ENCODE measurements at places on chromosomes 5 and 9. TPM values are rescaled to one million over a fixed set of nuclear protein-coding genes. Genes with fewer than 3 reads are reported as not detected.
A peak's percentile ranks its signal among the peaks of the same experiment; 100 is the strongest.

DNA sequence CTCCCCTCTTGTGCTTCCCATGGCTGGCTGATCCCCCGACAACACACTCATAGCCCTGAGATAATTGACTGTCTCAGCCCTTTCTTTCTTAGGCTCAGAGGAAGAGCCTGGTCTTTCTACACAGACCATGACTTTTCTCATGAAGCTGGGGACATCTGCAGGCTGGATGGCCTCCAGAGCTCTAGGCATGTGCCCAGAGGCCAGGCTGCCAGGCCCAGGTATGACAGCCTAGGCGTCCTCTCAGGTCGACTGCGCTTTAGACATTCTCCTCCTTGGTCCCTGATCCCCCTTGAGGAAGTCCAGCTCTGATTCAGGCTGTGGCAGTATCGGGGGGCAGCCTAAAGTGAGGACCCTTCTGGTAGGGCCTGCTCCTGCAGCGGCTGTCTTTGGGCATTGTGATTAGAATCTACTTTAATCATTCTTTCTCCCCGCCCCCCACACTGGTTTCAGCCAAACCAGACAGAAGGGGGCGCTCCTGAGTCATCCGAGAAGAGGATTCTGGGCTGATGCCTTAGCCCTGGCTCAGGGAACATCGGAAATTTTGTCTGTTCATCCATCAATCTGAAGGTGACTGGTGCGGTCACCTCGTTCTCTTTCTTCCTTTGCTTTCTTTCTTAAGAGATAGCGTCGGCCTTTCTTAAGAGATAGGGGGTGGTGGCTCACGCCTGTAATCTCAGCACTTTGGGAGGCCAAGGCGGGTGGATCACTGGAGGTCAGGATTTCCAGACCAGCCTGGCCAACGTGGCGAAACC lies 66.5 kb upstream of the HSPA9 start:
- peak; percentile 34 for DNase-seq

The CARD6 gene
- total RNA-seq, result 0.50 TPM

GRCh38 chr5:31935496-31936369 lies 238.4 kb downstream of the GOLPH3 start:
- DNase-seq, result no peak

The WDR70 gene
- total RNA-seq, result 38.4 TPM

DNA sequence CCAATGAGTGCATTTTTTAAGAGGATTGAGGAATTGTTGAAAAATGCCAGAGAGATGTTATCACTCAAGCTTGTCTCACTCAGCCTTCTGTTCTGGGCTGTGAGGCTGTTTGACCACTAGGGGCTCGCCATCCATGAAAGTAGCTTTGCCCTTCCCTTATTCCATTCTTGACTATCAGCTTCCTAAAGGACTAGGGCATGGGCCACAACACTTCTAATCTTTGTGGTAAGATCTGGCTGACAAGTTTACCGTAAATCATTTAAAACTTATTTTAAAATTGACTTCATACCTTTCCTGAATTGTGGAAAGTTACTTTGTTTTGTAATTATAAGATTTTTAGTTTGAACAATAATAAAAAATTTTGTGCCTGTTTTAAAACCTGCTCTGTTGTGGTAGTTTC lies 49.5 kb downstream of the TJP2 start:
- peak; percentile 53 for DNase-seq

- DNase-seq, result no peak
Observed at GRCh38 chr5:136814619-136815378, 449.5 kb upstream of the TRPC7 start.

DNA sequence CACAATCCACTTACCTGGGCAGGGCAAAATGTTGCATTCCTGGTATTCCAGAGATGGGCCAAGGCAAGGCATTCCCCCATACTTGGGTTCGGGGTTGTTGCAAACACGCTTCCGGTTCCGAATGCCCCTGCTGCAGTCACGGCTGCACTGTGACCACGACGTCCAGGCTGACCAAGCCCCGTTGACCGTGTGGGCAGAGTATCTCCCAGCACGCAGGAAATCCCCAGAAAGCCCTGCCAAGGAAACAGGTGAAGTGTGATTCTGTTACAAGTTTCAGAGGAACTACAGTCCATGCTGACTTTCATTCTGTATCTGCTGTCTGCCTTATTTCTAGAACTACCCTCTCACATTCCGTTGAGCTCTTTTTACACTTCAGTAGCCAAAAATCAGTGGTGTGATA lies 483.0 kb downstream of the SEMA5A start:
- DNase-seq, result no peak

DNA sequence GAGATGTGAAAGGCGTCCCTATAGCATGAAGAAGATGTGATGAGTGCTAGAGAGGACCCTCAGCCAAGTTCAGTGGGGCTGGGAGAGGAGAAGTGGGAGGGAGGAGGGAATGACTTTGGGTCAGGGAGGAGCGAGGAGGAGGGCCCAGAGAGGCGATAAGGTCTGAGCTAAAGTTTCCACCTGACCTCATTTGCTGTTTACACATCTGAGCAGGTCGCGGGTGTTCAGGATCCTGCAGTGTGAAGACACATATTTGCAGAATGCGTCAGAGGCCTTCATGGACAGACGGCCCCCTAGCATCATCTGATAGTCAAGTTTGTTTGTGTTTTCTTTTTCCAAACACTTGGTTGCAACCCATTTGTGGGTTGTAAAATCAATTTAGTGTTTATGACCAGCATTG lies 18.9 kb upstream of the IGFBPL1 start:
- DNase-seq, result no peak

GRCh38 chr5:36741128-36741527 lies 134.7 kb downstream of the SLC1A3 start:
- no peak for DNase-seq

DNA sequence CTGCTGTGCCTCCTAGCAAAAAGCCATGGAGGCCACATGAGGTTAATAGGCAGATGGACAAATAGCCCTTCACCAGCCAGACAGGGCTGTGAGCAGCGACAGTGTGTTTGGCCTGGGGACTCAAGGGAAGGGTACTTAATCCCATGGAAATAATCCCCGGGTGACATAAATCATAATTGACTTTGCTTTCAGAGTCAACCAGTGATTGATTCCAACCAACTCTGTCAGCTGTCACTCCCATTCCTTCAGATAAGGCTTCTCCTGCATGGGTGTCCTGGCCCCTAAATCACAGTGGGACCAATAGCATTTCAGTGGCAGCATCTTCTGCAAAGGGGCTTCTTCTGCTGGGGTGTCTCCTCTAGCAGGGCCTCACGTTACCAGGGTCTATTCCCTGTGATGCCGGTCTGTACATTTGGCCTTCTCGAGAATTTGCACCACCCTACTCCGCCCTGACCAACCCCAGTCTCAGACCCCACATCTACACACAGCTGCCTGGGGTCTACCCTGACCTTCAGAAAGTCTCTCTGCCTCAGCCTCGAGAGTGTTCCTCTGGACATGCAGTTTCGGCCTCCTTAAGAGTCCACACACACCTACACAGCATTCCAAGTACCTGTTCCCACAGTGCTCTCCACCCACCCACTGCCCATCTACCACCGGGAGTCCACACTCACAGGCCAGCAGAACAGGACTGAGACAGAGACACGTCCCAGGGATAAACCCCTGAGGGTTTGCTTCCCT lies 3.7 kb downstream of the CLTB start:
- no peak for DNase-seq

The SPINK4 gene
- total RNA-seq, result not detected

The CD274 gene
- total RNA-seq, result not detected

The CTSV gene
- total RNA-seq, result 113 TPM

- DNase-seq, result no peak
Observed at GRCh38 chr9:116423149-116423548, 264.0 kb upstream of the TRIM32 start.

The ACOT12 gene
- total RNA-seq, result 0.33 TPM

GRCh38 chr5:164203581-164204225 lies 698.3 kb downstream of the MAT2B start:
- no peak for DNase-seq

DNA sequence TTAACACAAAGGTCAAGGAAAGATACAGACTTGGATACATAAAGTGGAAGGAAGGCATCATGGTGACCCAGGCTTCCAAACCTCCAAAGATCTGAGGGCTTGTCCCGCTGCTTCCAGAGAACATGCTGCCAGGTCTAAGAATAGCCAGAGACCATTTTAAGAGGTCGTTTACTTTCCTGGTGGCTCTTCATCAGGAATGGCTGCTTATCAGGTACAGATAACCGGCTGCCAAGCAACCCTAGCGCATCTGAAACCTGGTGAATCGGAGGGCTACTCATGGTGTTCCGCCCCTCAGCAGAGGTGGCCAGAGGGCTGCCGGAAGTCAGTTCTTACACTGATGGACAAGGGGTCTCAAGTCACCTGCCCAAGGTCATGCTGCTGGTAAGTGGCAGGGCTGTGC lies 251.3 kb upstream of the DAP start:
- DNase-seq, result no peak

The PCDHGA5 gene
- total RNA-seq, result 1.3 TPM

The PGM5 gene
- total RNA-seq, result not detected

DNA sequence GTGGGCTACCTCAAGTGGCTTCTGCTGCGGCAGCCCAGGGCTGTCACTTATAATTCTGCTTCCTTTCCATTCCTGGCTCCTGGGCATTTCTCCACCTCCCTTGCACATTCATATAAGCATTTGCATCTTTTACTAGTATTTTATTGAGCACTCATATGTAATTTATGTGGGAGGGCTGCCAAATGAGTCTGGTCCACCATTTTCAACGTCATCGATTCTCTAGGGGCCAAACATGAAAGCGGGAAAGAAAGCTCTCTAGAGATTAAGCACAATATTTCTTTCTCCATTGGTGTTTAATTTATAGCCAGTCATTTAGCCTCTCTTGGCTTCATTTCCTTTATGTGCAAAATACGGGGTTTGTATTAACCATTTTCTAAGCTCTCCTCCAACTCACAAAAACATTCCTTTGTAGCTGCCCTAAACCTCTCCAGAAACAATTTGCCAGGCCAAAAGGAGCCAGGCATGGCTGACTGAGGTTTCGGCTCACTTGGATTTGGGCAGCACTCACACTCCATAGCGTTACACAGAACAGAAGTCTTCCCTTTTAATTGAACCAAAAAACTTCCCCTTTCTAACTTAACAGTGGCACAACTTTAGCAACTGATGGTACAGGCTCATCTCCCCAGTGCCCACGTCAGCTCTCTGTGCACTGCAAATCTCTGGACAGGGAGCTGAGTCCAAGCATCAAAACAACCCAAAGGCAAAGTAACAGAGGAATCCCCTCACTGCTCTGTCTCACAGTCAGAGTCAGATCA lies 183.5 kb downstream of the ROR2 start:
- no peak for DNase-seq

The ZBTB26 gene
- total RNA-seq, result 7.3 TPM

- no peak for DNase-seq
Observed at GRCh38 chr9:109316207-109316640, 4.6 kb downstream of the EPB41L4B start.

GRCh38 chr9:101849102-101849707 lies 110.8 kb upstream of the GRIN3A start:
- DNase-seq, result no peak

The RASGRF2 gene
- 29.5 TPM for total RNA-seq

- DNase-seq, result no peak
Observed at GRCh38 chr5:132688536-132689339, 14.9 kb downstream of the IL4 start.

GRCh38 chr9:93673839-93674334 lies 97.5 kb downstream of the PHF2 start:
- no peak for DNase-seq

GRCh38 chr5:143543358-143544255 lies 140.1 kb upstream of the NR3C1 start:
- no peak for DNase-seq

DNA sequence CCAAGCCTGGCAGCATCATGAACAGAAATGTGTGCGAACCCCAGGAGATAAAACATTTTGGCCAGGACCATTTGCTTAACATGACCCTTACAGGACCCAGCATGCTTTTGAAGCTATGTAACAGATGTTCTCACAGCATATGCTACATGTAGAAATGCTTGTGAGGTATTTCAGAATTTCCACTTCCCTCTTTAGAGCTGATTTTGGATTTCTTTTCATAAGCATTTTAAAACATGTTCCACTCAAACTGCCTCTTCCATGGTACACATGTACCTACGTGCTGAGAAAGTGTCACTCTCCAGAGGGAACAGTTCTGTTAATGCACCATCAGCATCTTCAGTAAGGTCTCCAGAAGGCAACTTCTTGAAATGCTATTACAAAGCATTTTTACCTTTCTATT lies 15.7 kb upstream of the TSSK1B start:
- no peak for DNase-seq

The AFAP1L1 gene
- total RNA-seq, result 4.7 TPM

GRCh38 chr9:14107977-14108376 lies 206.0 kb downstream of the NFIB start:
- DNase-seq, result no peak

DNA sequence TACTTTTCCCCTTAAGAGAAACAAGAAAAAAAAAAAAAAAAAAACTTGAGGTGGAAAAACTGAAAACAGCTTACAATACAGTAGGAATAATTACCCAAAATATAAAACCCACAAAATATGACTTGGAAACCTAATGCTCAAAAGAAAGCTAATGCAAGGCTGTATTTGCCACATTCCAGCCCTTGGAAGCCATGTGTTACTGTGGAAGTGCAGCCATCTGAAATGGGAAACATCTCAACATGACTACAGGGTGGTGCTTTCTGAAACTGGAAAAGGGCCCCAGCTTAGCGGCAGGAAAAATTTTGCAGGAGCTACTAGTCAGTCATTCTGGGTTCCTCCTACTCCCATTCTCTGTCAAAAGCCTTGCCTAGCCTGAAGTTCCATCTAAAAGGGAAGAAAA lies 20.4 kb downstream of the CDK5RAP2 start:
- DNase-seq, result no peak

DNA sequence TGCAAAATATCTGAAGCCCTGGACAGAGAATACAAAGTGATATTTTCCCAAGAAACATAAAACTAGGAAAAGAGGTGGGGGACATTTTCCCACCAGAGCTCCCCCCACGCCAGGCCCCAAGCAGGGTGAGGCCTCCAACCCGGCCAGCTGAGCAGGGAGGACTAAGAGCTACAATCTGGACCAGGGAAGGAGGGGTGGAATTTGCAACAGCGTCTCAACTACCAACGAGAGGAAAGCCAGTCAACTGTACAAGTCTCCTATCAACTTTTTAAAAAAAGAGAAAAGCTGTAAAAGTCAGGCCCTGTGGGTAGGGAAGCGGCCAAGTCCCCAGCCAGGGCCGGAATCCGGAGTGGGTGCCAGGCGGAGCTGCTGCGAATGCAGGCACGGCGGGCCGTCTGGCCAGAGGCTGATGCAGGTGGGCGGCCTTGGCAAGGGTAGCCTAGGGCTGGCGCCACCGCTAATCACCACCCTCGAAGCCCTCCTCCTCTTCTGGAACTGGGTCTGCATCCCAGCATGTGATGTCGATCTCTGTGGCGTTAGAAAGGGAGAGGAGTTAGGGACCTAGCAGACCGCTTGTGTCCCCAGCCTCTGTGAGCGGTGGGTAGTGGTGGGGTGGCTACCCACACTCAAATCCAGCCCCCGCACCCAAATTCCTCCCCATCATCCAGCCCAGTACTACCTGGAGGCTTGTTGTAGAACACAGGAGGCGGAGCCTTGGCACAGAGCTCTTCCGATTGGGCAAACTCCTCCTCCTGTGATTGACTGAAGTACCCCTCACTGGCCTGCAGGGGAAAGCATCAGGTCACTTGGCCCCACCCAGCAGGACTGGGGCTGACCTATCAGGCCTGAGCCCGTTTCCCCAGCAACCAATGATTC lies 10.6 kb downstream of the PRR7 start:
- peak; percentile 90 for DNase-seq

The RGS7BP gene
- 2.3 TPM for total RNA-seq

The HMCN2 gene
- total RNA-seq, result 9.1 TPM

- DNase-seq, result no peak
Observed at GRCh38 chr5:73339051-73339575, 109.5 kb downstream of the FOXD1 start.

- no peak for DNase-seq
Observed at GRCh38 chr5:17860660-17861315, 226.5 kb downstream of the TAF11L14 start.

- DNase-seq, result no peak
Observed at GRCh38 chr5:125891061-125891725, 532.0 kb upstream of the GRAMD2B start.

The MARCOL gene
- total RNA-seq, result not detected

All from H1 (cell line).